ENCODE measurements at places on chromosomes 12 and 14. TPM values are rescaled to one million over a fixed set of nuclear protein-coding genes. Genes with fewer than 3 reads are reported as not detected.

SPIC gene
- 0.39 TPM for total RNA-seq

FOXG1 gene
- total RNA-seq: not detected

DPY19L2 gene
- 1.4 TPM for total RNA-seq

NTF3 gene
- 0.79 TPM for total RNA-seq

CFAP251 gene
- total RNA-seq: 8.4 TPM

TAC3 gene
- total RNA-seq: not detected

DNA sequence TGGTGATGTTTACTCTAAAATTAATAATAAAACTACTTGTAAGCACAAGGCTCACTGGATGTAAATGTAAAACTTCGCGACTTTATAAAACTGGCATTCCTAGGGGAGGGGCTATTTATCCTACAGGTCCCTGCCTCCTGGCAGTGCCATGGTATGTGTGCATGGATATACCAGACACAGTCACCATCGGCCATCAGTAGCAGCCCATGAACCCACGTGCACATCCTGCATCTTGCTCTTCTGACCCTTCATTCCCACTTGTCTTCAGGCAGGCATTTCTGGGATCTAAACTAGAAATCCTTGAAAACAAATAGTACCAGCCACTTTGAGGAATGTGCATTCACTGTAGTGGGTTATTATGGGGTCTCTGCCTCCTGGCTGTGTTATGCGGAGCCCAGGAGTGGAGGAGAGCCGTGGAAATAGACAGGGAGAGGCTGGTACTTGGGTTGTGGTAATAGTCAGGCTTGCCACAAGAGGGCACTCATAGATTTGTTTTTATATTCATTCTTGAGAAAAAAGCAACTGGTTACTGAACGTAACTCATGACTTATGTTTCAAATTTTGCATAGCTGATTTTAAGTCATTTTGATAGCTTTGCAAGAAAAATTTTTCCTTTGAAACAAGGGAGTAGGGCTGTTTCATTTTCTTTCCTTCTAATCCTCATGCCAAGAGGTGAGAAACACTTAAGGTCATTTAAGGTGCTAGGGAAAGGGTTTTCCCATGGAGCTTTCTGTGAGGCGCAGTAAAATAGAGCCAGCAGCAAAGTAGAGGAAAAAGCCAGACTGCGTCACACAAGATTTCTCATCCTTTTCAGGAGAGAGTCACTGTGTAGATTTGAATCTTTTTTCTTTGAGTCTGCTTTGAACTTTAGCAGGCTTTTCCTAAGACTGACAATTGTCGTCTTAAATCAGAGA lies 17.4 kb upstream of the GALNT16 start:
- no peak for DNase-seq
- peaks cover 37% of the 10 kb centered on the region for H3K36me3 ChIP-seq
- H3K4me1 ChIP-seq: no peaks in the 10 kb centered on the region
- H3K27ac ChIP-seq: no peak overlapping the region

- no peaks in the 10 kb centered on the region for H3K36me3 ChIP-seq
- DNase-seq: no peak
- no peak overlapping the region for H3K27ac ChIP-seq
- H3K27me3 ChIP-seq: no peaks in the 10 kb centered on the region
- H3K4me1 ChIP-seq: no peaks in the 10 kb centered on the region
These were observed 128.6 kb upstream of the PWP1 start for GRCh38 chr12:107557026-107557425.

- no peaks in the 10 kb centered on the region for H3K36me3 ChIP-seq
- peaks cover 6% of the 10 kb centered on the region for H3K27me3 ChIP-seq
- H3K4me3 ChIP-seq: no peak overlapping the region
- no peak for DNase-seq
These were observed 104.8 kb downstream of the UNC79 start for GRCh38 chr14:93535537-93535936.

DNA sequence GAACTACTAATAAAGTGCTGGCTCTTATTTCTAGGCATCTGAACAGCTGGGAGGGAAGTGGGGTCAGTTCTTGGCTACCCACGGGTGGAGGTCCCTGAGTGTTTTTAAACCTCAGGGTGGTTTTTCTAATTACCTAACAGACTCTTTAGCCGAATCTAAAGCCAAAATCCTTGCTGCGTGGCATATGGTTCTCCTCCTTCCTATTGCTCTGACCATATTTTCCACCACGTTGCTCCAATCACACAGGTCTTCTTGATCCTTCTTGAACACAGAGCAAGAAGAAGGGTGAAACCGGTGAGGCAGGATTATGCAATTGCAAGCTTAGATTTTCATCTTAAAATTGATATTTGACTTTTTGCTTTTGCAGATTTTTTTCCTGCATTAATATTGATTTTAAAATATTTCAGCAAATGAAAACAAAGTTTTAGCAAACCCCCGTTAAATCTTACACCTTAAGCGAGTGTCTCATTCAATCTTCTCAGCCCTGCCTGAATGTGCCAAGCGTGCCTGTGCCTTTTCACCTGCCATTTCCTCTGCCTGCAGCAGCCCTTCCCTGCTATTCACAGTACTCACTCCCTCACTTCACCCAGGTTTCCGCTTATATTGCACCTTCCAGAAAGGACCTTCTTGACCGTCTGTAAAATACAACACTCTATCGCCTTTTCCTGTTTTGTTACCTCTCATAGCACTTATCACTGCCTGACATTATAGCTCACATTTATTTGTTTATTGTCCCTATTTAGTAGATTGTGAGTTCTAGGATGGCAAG lies 506.0 kb downstream of the DIO2 start:
- no peaks in the 10 kb centered on the region for H3K36me3 ChIP-seq
- H3K4me1 ChIP-seq: no peaks in the 10 kb centered on the region
- no peak for DNase-seq
- no peak overlapping the region for H3K27ac ChIP-seq

GRCh38 chr12:9334041-9334692 lies 126.0 kb upstream of the PZP start:
- H3K27me3 ChIP-seq: no peaks in the 10 kb centered on the region
- no peaks in the 10 kb centered on the region for H3K36me3 ChIP-seq
- DNase-seq: no peak
- peaks cover 8% of the 10 kb centered on the region for H3K4me1 ChIP-seq
- H3K27ac ChIP-seq: no peak overlapping the region
- H3K4me3 ChIP-seq: no peak overlapping the region

- H3K27me3 ChIP-seq: no peaks in the 10 kb centered on the region
- H3K4me3 ChIP-seq: no peak overlapping the region
- H3K36me3 ChIP-seq: no peaks in the 10 kb centered on the region
- no peak for DNase-seq
- no peak overlapping the region for H3K27ac ChIP-seq
These were observed 23.1 kb downstream of the EXD2 start for GRCh38 chr14:69214393-69214792.

DNA sequence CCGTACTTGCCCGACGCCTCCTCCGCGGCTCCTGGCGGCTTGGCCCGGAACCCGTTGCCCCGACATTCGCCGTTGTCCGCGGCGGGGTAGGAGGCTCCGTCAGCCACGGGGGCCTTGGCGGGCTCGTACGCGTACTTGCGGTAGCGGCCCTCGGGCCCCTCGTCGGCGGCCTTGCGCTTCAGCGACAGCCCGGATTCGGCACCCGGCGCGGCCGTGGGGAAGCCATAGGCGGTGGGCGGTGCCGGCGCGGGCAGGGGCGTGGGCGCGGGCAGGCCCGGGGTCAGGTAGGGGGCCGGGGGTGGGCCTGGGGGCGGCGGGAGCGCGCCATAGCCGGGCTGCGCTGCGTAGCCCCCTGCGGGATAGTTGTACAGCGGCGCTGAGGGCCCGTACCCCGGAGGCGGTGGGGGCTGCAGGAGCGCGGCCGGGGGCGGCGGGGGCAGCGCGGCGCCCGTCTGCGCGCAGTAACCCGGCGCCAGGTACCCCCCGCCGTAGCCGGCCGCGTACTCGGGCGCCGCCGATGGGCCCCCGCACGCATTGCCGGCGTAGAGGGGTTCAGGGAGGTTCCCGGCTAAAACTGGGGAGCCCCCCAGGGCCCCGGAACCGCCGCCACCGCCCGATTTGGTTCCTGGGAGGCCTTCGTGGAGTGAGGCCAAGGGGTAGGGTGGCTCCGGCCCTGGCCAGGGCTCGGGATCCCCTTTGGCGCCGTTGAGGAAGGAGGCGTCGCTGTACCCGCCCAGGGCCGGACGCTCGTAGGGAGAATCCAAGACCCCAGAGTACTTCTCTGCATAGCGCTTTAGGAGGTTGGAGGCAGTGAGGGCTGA lies 26.9 kb downstream of the FIGNL2 start:
- no peaks in the 10 kb centered on the region for H3K36me3 ChIP-seq
- peak overlapping the region; percentile 35 for H3K4me3 ChIP-seq
- H3K27me3 ChIP-seq: peaks cover 3% of the 10 kb centered on the region
- H3K27ac ChIP-seq: no peak overlapping the region

DNA sequence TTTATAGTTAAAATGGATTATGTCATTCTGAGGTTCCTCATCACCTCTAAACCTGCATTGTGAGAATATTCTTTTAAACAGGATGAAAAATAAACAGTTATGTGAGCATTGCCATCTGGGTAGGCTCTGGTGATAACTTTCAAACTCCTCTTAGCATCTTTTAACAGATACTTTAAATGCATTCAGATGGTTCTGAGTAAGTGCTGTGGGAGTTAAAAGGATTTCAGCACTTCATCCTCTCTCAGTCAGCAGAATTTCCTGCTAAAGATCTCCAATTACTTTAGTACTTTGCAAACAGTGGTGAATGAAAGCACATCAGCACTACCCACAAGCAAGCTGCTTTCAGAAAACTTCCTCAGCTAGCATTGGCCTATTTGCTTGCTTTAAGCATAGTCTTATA lies 59.3 kb upstream of the TMTC1 start:
- no peak for DNase-seq
- no peaks in the 10 kb centered on the region for H3K4me1 ChIP-seq
- no peaks in the 10 kb centered on the region for H3K27me3 ChIP-seq
- no peaks in the 10 kb centered on the region for H3K36me3 ChIP-seq

GRCh38 chr12:68445824-68446223 lies 113.7 kb upstream of the MDM1 start:
- no peak for DNase-seq
- H3K36me3 ChIP-seq: no peaks in the 10 kb centered on the region
- H3K27me3 ChIP-seq: no peaks in the 10 kb centered on the region
- no peak overlapping the region for H3K4me3 ChIP-seq

DNA sequence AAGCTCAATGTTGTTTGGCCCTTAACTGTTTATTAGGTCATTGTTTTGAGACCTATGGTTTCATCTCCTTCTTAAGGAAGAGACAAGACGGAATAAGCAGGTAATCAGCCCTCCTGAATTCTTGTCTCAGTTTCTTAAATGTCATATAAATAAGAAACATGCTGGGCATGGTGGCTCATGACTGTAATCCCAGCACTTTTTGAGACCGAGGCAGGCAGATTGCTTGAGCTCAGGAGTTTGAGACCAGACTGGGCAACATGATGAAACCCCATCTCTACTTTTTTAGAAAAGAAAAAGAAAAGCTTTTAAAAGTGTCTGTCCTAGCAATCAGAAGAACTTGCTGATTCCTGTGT lies 5.1 kb downstream of the MTRFR start:
- H3K4me1 ChIP-seq: peaks cover 20% of the 10 kb centered on the region
- H3K4me3 ChIP-seq: no peak overlapping the region
- H3K27ac ChIP-seq: no peak overlapping the region

Data from left lung (tissue), 14 donors.